ENCODE measurements at places on chromosomes 12 and 14.

DNA sequence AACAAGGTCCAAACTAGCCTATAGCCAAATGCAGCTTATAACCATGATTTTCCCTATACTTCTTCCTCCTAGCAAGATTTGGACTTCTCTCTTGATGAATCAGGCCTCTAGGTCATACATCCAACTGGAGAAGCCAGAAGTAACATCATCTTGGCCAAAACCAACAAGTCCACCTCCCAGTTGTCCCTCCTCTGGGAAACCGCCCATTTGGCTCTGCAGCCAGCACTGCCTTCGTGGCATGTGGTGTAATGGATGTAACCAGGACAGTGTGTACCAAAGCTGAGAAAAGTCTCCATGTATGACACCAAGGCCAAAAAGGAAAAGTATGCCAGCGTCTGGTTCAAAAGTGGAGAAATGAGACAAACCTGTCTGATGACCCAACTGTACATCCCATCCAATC is 59.3 kb upstream of the VASH1 start:
- no peak for DNase-seq

DNA sequence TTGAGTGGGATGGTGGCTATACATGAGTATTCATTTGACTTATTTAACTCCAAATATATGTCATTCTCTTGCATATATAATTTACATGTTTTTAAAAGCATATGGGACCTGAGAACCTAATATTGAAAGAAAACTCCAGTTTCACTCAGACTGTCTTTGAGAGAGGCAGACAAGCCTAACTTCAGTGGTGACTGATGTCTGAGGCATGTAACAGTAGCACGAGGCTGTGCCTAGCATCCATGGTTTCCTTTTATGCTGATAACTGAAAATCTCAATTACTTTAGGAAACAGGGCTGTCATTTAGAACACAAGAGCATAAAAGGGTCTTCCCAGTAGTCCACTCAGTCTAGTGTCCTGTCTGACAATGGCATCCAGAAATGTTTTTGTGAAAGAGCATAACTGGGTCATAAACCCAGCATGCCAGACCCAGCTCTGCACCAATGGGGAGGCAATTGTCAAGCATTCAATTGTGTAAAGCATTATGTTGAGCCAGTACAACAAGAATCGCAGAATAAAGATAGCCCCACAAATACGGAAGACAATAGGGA is 24.3 kb downstream of the MAPK1IP1L start:
- no peak for DNase-seq

DNA sequence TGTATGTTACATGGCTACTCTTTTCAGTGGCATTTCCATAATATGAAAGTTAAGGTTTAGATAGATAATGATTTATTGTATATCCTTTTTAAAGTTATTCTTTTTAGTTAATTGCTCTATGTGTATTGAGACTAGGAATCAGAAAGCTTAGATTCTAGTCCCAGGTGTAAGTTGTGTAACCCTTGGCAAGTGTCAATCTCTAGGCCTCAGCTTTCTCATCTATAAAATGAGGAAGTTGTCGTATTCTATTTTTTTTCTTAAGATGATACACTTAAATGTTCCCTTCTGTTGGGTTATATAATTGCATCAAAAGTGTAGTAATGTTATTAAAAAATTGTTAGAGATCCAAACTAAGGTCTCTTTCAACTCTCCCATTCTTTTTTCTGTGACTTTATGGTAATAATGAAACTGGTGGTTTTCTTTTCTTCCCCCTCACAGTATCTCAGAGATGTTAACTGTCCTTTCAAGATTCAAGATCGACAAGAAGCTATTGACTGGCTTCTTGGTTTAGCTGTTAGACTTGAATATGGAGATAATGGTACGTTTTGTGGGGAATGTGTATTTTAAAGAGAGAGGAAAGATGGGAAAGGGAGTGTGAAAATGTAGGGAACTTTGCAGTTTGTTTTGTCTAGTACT is 4.1 kb downstream of the RTRAF start:
- no peak for DNase-seq

GRCh38 chr12:107558141-107558815 is 127.3 kb upstream of the PWP1 start:
- no peak for DNase-seq

- no peak for DNase-seq
Observed at GRCh38 chr12:18888047-18888446, 150.1 kb downstream of the CAPZA3 start.

All from activated T-cell treated with anti-CD3 and anti-CD28 coated beads for 1 hour (primary cell).